Fibroblast of upper back skin (primary cell): ENCODE measurements at places on chromosomes 11 and 22.
A peak's percentile ranks its signal among the peaks of the same experiment; 100 is the strongest.

- peak; percentile 68 for DNase-seq
Measured at GRCh38 chr11:727859-728748, 19.2 kb upstream of the TALDO1 start.

GRCh38 chr22:41974691-41975290 lies 5.5 kb downstream of the SEPTIN3 start:
- DNase-seq: no peak

DNA sequence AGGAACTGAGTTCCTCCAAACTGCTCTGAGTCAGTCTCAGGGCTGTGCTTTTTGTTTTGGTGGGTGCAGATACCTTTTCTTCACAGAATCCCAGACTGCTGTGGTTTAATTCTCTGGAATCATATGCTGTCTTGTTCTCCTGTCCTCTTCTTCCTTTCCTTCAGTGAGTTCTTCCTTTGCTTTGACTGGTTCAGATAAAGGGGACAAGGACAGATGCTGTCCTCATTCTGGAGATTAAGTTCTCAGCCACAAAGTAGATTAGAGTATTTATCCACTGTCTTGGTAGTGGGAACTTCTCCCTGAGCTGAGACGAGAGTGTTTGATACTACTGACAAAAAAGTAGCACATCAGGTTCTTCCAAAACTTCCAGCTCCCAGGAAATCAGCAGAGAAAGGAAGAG lies 13.3 kb downstream of the ZDHHC5 start:
- no peak for DNase-seq

DNA sequence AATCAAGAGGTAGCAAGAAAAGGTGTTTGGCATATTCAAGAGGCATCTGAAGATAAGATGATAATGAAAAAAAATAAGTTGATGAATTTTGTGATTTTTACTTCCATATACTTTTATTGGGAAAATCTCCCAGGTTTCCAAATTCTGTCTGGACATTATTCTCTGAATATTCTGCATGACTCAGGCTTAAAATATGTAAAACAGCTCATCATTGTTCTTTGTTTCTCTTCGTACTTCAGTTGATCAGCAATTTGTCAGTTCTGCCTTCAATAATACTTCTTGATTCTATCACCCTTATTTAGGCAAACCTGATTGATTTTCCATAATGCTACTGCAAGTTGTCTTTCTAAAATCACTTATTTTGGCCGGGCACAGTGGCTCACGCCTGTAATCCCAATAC lies 30.2 kb downstream of the GTF2H1 start:
- DNase-seq: peak; percentile 27

- DNase-seq: peak; percentile 2
Measured at GRCh38 chr11:6900327-6900999, 8.2 kb upstream of the OR2D2 start.

- no peak for DNase-seq
Measured at GRCh38 chr22:19876314-19876940, 21.8 kb upstream of the GNB1L start.

DNA sequence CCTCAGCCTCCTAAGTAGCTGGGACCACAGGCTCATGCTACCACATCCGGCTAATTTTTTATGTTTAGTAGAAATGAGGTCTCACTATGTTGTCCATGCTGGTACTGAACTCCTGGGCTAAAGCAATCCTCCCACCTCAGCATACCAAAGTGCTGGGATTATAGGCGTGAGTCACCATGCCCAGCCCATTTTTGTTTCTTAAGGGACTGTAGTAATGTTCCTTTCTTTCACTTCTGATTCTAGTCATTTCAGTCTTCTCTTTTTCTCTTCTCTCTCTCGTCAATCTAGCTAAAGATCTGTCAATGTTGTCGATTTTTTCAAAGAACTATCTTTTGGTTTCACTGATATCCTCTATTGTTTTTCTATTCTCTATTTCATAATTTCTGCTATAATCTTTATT lies 111.0 kb upstream of the APOA1 start:
- DNase-seq: no peak

- DNase-seq: no peak
Measured at GRCh38 chr11:128832121-128832497, 35.0 kb downstream of the KCNJ1 start.

DNA sequence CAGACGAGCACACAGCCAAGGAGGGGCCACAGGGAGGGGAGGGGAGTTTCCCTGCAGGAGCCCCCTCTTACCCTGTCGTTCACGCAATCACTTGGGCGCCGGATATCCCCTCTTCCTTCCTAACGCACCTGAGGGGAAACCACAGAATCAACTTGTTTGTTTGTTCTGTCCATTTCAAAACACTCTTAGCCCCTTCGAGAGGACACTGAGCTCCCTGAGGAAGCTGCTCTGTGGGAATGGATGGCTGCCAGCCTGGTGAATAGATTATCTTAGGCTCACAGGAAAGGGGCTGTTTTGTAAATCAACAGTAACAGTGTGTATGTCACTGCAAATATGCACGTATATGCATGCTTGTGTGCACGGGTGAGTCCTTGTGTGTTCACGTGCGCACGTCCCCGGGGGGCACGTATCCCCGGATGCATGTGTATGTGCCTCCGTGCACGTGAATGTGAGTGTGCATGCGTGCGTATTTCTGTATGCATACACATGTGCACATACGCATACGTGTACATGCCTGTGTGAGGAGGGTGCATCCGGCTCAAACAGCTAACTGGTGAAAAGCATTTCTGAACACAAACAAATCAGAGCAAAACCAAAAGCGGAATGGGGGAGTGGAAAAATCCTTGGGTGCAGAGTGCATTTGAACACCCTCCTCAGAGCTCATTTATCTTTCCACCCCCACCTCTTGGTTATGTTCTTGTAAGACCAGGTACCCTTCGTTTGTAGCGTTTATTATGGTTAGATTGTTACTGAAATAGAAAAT lies 7.2 kb downstream of the ARSA start:
- no peak for DNase-seq

GRCh38 chr11:61369372-61370348 lies 7.5 kb downstream of the TMEM138 start:
- DNase-seq: peak; percentile 35

GRCh38 chr22:49373289-49373666 lies 454.4 kb downstream of the BRD1 start:
- no peak for DNase-seq

GRCh38 chr11:19714022-19714386 lies 1.4 kb downstream of the NAV2 start:
- no peak for DNase-seq

DNA sequence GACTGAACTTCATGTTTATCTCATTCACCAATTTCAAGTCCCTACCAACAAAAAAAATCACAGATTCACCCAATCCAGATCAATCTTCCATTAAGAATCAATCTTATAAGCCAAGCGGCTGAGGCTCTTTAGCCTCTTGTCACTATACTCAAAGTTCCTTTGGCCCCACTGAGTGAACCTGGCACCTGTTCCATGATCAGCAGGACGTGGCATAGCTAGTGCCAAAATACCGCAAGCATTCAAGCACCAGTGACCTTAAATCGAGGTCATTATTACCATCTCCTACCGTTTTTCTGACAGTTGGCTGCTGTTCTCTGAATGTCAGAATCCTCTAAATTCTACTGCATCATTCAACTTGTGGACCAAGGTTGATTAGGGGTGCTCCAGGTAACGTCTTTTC lies 141.2 kb downstream of the CADM1 start:
- DNase-seq: no peak

GRCh38 chr11:7032692-7033091 lies 12.4 kb downstream of the NLRP14 start:
- no peak for DNase-seq

DNA sequence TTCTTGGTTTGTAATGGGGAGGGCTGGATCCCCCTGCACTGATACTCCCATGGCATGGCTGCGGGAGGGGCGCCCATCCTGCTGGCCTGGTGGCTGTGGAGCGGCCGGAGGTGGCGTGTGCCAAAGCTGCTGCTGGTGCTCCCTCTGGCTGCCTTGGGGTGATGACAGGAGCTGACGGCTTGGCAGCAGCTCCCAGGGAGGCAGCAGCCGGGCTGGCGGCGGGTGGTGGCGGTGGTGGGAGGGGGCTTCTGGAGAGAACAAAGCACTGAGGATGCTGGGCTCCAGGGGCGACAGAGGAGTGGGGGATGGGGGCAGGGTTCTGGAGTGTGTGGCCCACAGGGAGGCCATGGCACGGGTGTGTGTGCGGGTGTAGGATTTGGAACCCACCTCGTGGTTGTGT lies 11.4 kb upstream of the MPPED1 start:
- no peak for DNase-seq

DNA sequence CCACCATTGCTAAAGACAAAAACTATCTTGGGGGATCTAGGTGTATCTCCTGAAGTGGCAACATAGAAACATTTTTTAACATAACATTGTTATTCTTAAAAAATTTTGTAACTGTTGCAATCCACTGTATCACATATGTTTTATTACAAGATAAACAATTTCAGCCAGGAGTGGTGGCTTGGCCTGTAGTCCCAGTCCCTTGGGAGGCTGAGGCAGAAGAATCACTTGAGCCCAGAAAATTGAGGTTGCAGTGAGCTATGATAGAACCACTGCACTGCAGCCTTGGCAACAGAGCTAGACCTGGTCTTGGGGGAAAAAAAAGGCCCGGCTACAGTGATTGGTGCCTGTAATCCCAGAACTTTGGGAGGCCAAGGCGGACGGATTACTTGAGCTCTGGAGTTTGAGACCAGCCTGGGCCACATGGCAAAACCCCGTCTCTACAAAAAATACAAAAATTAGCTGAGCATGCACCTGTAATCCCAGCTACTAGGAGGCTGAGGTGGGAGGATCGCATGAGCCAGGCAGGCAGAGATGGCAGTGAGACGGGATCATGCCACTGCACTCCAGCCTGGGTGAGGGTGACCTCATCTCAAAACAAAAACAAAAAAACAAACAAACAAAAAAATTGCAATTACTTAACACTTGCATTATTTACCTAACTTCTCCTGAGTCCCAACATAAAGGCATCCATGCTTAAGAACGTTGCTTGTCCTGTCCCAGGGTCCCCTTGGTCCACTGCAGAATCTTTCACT lies 1.5 kb upstream of the DEPDC5 start:
- DNase-seq: no peak

DNA sequence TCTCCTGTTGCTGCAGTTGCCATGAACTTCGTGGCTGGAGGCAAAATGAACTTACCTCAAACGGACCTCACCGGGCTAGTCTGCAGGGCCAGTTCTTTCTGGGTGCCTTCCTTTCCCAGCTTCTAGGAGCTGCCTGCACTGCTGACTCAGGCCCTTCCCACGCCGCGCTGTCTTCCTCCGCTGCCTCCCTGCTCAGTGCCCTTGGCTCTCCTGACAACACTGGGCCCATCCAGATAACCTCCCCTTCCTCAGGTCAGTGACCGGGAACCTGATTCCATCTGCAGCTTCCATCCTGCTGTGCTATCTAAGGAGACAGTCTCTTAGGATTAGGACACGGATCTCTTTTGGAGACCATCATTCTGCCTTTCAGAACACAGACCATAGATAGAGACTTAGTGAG lies 19.3 kb downstream of the MOB2 start:
- DNase-seq: no peak

GRCh38 chr11:125111001-125111342 lies 454 bp downstream of the TMEM218 start:
- no peak for DNase-seq
